ENCODE measurements at places on chromosomes 2 and 18.

DNA sequence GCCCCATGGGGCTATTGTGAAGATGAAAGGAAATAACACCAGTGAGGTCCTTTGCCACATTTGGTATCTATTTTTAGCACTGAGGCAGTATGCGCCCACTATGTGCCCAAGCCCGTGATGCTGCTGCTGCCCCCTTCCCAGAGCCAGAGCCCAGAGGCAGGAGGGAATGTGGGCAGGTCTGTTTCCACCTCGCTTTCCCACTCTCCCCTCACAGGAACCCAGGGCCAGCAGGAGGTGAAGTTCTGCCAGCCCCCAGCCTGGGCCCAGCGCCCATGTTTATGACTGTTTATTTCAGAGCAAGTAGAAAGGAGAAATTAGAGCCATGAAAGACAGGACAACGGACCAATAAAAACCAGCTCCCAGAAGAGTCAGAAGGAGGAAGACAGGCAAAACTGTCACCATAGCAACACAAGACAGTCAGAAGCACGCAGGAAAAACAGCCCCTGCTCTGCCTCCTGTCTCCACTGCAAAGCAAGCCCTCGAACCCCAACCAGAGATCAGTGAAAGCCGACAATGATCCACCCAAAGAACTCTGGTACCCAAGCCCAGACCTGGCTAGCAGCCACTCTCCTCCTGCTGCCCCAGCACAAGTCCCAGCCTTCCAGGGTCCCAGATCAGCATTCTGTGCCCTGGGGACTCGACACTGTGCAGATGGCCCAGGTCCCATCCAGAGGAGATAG, 1.4 kb downstream of the CYRIA start:
- no peak for DNase-seq
- H3K27me3 ChIP-seq, result peaks cover 6% of the 10 kb centered on the region
- no peak overlapping the region for H3K27ac ChIP-seq
- no peak overlapping the region for H3K4me3 ChIP-seq
- 0 out of 2 replicates have a peak, but pooled peaks cover 12% of the 10 kb centered on the region for H3K36me3 ChIP-seq
- H3K4me1 ChIP-seq, result no peaks in the 10 kb centered on the region

GRCh38 chr2:65681503-65681902, 249.1 kb upstream of the SPRED2 start:
- H3K4me3 ChIP-seq, result no peak overlapping the region
- no peak for DNase-seq
- no peak overlapping the region for H3K27ac ChIP-seq
- H3K27me3 ChIP-seq, result peaks cover 12% of the 10 kb centered on the region
- H3K36me3 ChIP-seq, result no peaks in the 10 kb centered on the region
- no peaks in the 10 kb centered on the region for H3K4me1 ChIP-seq

DNA sequence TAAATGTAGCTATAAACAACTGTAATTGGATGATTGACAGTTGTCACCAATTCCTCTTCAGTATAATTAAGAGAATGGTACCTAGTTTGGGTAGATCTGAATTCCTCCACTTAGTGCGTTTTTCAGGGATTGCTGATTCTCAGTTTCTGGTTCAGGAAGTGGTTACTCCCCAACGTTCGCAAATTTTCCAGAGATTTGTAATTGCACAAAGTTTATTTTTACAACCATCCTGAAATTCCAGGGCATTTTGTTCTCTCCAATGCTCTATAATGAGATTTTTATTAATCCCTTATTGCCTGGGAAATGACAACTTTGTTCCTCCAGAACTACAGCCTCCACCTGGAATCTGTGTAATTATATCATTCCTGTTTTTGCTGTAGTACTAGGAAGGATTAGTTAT, 710.6 kb upstream of the ZEB2 start:
- peak overlapping the region; percentile 65 for H3K27ac ChIP-seq
- H3K4me3 ChIP-seq, result no peak overlapping the region

DNA sequence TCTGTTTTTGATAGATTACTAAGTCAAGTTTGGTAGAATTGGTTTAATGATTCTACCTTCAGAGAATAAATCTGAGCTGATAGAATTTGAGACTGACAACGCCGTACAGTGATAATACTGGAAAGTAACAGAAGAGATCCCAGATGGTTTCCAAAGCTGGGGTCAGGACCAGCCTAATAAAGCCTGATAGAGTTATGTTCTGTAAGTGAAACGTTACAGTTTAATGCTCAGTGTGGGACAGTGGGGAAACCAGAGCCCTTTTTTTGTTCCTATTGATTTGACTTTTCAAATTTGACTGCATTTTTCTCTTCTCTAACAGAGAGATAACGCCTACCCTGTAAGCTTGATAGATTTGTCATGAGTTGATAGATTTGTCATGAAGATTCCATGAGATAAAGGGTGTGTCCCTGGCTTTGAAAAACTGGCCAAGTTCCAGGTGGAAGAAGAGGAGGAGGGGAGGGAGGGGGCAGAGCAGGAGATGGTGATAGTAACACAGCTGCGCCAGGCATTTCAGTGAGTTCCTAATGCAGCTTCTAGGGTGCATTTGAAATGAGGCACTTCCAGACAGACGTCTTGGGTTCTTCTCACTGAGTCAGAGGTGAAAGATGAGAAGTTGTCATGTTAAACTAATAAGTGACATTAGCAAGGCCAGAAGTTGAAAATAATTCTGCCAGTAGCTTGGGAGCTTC, 65.1 kb downstream of the CERS6 start:
- H3K27me3 ChIP-seq, result no peaks in the 10 kb centered on the region
- peaks cover 45% of the 10 kb centered on the region for H3K4me1 ChIP-seq
- no peak for DNase-seq
- no peak overlapping the region for H3K4me3 ChIP-seq

- H3K36me3 ChIP-seq, result no peaks in the 10 kb centered on the region
- peak overlapping the region; percentile 91 for H3K27ac ChIP-seq
- DNase-seq, result peak; percentile 84
- H3K4me3 ChIP-seq, result peak overlapping the region; percentile 79
- H3K27me3 ChIP-seq, result peaks cover 11% of the 10 kb centered on the region
- peaks cover 37% of the 10 kb centered on the region for H3K4me1 ChIP-seq
Observed at GRCh38 chr2:219522111-219523030, 8.1 kb downstream of the ASIC4 start.

All from HFFc6 (cell line).